ENCODE measurements at places on chromosomes 1 and 21.

- no peak for DNase-seq
Measured at GRCh38 chr1:54600947-54601721, 22.2 kb downstream of the FAM151A start.

- no peak for DNase-seq
Measured at GRCh38 chr21:33189237-33189636, 40.5 kb upstream of the IFNAR2 start.

DNA sequence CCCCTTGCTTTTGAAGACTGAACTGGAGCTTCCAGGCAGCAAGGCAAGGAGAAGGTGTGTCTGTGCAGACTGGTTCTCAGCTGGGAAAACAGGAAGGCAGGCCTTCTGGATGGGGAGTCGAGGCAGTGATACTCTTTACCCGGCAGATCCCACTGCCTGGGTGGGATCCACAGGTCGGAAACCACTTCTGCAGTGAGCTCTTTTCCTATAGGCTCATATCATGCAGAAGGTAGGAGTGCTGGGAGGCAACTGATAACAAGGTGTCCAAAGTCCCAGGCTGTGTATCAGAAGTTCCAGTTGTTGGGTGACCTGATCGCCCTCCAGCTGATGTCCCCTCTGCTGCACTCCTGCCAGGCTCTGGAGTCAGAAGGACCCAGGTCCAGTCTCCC lies 17.1 kb downstream of the ACOT11 start:
- DNase-seq: no peak

- no peak for DNase-seq
Measured at GRCh38 chr1:9590945-9591668, 2.4 kb downstream of the TMEM201 start.

GRCh38 chr1:116786049-116786448 lies 31.8 kb downstream of the CD2 start:
- no peak for DNase-seq

- no peak for DNase-seq
Measured at GRCh38 chr1:200139661-200140250, 112.2 kb downstream of the NR5A2 start.

GRCh38 chr1:221565711-221566110 lies 176.2 kb downstream of the DUSP10 start:
- no peak for DNase-seq

DNA sequence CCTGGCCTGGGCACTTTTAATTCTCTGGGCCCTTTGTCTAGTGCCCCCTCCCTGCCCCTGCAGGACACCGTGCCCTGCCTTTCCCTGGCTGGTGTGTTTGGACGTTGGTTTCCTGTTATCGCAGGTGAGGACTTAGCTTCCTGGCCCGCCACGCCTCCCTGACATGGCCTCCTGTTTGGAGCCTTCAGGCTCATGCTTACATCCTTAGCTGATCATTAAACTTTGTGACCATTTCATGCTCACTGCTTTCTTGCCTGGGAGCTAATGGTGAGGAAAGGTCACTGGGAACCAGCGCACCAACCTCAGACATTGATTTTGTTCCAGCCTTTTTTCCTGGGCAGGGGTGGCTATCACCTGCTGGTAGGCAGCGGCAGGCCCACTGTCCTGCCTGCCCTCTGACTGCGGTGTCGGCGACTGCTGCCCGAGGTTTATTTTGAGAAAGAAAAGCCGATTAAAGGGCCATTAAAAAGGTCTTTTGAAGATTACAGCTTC lies 3.7 kb downstream of the PFKL start:
- DNase-seq: no peak

GRCh38 chr1:104745875-104746274 lies 996.2 kb downstream of the AMY1C start:
- DNase-seq: no peak

- DNase-seq: no peak
Measured at GRCh38 chr1:182149411-182149965, 88.0 kb upstream of the ZNF648 start.

DNA sequence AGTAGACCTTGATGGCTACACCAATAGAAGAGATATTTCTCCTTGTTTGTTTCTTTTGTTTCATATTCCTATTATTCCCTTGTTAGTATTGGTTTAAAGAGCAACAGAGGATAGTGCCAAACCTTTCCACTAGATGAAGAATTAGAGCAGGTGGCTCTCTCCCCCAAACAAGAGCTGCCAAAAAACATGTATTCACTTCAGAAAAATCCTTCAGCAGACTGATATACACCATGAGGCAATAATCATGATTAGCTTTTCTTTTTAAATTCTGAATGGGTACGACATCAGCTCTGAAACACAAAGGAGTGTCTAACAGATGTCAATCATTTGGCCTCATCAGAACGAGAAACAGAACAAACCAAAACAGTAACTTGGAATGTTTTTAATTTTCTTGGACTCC lies 67.3 kb upstream of the MAP10 start:
- no peak for DNase-seq

DNA sequence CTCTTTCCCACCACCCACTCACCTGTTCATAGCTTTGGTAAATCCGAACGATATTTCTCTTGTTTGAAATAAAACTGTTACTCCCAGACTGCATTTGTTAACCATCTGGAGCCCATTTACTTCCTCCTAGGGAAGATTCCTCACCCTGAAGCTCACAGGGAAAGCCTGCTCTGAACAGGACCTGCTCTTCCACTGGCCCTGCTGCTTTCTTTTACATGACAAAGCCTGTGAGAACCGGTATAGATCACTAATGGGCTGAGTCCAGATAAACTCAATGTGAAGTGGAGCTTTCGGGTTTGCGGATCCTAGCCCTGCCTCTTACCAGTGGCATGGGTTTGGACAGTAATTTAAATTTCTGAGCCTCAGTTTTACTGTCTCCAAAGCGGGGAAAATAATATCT lies 45.2 kb downstream of the FAM163A start:
- no peak for DNase-seq

- DNase-seq: no peak
Measured at GRCh38 chr21:20451046-20451445, 547.2 kb upstream of the NCAM2 start.

DNA sequence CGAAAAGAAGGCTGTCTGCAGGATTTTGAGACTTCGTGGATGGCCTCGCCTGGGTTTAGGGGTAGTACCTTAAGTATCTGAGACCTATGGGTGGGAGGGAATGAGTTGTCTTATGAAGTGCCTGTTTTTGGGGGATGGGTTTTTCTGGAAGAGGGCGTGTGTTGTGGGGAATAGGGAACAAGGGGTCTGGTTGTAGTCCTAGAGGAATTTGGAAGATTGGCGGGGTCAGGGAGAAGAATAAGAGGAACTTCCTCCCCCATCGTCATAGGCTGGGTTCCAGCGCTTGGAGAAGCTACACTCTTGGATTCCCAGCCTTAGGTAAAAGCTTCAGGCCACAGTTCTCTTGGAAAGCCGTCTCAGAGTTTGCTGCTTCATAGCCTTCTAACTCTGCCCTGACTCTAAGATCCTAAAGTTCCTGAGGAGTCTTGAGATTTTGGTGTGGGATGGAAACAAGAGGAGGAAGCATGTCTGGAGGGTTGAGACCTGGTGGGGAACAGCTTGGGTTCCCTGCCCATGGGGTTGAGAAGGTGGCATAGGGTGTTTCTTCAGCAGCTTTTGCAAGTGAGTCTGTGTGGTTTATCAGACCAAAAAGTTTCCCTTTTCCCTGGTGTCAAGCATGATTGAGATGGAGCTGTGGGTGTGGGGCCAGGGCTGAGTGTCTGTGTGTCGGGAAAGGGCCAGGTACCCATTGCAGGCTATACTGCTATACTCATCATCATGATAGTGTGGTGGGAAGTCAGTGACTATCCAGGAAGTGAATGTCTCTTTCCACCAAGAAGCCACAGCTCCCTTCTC lies 1.8 kb downstream of the VANGL2 start:
- DNase-seq: no peak

DNA sequence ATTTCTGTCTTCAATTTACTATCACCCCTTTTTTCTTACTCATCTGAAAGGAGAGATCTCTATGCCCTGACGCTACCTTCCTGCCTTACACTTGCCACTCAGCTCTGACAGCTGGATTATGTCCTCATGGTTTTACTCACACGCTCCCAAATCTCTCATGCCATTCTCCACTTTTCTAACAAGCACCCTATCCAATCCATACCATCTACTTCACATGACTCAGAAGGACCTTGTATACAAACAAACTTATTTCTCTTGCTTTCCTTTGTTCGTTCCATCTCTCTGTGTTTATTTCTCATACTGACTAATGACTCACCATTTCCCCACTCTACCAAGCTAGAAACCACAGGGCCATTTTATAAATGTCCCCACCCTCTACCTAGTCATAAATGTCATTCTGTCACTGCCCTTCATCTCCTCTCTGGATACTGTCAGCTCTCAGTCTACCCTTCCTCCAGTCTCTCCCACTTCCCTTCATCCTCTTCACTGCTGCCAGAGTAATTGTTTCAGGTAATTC lies 87.3 kb downstream of the USP24 start:
- no peak for DNase-seq

DNA sequence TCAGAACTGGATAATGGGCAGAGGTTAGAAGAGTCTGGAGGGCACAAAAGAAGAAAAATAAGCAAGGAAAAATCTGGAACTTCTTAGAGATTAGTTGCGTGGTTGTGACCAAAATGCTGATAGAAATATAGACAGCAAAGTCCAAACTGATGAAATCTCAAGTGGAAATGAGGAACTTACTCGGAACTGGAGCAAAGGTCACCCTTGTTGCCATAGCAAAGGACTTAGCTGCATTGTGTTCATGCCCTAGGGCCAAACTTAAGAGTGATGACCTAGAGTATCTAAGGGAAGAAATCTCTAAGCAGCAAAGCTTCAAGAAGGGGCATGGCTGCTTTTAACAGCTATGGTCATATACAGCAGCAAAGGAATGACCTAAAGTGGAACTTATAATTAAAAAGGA lies 180.0 kb downstream of the TTLL7 start:
- no peak for DNase-seq

DNA sequence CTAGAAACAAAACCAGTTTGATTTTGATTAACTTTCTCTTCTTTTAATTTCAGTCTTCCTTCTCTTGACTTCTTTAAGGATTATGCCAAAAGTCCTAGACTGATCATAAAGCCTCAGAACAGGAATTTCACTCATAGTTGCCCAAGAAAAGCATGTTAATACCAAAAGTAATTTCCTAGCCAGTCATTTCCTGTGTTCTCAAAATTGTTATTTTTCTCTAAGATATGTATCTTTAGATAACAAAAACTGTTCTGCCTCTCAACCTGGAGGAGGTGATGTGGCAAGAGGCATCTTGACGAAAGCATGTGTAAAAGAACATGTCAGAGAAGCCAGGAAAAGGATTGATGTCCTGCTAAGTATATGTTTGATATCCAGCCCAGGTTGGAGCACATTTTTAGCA lies 78.0 kb upstream of the IPO9 start:
- DNase-seq: no peak

DNA sequence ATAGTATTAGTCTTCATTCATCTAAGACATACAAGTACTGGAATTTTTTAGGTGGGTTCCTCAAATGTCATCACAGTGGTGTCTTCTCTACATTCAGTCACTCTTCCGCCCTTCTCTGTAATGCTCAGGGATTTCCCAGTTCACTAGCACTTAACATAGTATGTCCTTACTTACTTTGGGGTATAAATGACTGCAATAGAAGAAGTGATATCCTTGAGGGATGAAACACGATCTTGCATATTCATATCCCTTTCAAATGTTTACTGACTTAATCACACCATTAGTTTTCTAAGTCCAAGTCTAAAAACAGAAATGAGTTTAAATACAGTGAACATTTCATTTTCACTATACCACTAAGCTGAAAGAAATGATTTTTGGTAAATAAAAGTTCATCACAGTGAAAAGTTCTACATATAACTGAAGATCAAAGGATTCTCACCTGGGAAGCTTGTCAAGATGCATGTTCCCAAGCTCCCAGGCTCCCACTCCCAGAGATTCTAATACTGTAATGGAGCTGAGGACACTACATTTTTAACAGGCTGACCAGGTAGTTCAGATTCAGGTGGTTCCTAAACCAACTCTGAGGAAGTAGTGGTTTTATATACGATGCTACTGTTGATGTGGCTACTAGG lies 29.7 kb downstream of the MRPL39 start:
- no peak for DNase-seq

DNA sequence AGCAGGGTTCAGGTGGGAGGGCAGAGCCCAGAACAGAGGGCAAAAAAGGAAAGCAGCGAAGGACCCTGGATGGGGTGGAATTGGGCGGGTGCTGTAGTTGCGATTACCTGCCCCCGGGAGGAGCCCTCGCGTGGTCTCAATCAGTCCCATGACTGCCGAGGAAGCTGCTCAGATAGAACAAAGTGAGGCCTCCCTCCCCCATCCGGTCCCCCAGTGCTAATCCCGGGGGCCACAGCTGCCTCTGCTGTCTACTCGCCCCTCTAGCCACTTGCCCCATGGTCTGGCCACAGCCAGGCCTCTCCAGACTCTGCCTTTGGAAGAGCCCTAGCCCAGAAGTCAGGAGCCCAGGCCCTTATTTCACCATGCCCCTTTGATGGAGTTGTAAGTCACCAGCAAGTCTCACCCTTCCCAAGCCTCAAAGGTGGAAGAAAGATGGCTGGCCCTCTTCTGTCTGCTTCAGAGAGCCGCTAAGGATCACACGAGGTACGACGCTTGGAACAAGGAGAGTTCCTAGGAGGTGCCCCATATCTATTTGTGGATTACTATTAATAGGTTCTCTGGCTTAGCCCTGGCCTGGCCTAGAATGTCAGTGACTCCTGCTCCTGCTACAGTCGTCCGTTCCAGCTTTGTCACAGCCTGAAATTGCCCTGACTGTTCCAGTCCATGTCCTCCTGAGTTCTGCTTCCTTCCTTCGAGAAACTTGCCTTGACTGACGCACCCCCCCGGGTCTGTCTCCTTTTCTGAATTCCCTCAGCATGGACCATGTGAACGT lies 16.4 kb downstream of the ECHDC2 start:
- no peak for DNase-seq

- no peak for DNase-seq
Measured at GRCh38 chr1:184789884-184790283, 35.2 kb upstream of the EDEM3 start.

DNA sequence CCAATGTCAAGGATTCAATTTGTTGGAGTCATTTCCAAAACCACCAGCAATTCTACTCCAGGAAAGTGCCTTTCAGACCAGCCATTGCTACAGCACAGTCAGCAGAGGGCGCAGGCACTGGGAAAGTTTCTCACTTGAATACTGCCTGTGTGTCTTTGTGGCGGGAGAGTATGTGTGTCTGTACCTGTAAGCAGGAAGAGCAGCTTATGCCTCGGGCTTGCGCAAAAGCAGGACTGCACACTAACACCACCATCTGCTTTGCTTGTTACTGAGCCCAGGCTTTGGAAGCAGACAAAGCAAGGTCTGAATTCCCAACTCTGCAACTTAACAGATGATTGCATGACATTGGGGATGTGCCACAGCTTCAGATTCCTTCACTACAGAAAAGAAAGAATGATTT lies 7.0 kb upstream of the CTSE start:
- DNase-seq: peak; percentile 51

GRCh38 chr1:28914228-28915030 lies at the start of gene EPB41:
TSS of gene EPB41 (plus strand) at chr1:28914569. CDS start at chr1:28987438, 72,869 bp downstream.
- peak; percentile 87 for DNase-seq

GRCh38 chr1:2926447-2927055 lies 94.7 kb upstream of the ACTRT2 start:
- no peak for DNase-seq

All from activated effector memory CD4-positive, alpha-beta T cell treated with Interleukin-2 at 50 U/mL for 16 hours (primary cell).